ENCODE measurements at places on chromosomes 4 and X.

DNA sequence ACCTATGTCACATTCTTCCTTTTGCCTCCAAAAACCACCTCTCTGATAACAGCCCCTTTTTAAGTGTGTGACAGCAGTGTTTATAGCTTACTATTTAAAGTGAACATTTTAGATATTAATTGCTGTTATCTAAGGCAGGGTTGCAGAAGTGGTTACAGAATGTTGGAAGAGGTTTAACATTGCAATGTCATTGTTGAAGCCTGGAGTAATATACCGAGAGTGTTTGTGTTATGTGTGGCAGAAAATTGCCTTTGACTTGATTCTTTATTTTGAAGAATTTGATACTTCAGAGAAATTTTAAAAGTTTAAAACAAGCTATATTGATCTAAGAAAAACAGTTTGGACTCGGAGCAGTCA, 37.1 kb downstream of the SMARCAD1 start:
- no peak for DNase-seq

- DNase-seq: no peak
Measured at GRCh38 chrX:135453381-135453780, 31.6 kb downstream of the SMIM10L2A start.

DNA sequence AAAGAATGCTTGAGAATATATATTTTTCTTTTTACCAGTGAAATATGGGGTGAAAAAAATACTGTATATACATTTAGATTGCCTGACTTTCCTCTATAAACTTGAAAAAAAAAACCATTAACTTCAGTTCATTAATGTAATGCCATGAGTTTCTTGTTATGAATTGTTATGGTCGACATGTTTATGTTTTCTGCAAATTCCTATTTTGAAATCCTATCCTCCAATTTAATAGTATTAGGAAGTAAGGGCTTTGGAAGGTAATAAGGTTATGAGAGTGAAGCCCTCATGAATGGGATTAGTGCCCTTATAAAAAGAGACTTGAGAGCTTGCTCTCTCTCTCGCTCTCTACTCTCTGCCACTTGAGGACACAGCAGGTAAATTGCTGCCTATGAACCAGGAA, 211.4 kb downstream of the LDB2 start:
- no peak for DNase-seq

- no peak for DNase-seq
Measured at GRCh38 chr4:125225806-125226205, 88.9 kb upstream of the FAT4 start.

DNA sequence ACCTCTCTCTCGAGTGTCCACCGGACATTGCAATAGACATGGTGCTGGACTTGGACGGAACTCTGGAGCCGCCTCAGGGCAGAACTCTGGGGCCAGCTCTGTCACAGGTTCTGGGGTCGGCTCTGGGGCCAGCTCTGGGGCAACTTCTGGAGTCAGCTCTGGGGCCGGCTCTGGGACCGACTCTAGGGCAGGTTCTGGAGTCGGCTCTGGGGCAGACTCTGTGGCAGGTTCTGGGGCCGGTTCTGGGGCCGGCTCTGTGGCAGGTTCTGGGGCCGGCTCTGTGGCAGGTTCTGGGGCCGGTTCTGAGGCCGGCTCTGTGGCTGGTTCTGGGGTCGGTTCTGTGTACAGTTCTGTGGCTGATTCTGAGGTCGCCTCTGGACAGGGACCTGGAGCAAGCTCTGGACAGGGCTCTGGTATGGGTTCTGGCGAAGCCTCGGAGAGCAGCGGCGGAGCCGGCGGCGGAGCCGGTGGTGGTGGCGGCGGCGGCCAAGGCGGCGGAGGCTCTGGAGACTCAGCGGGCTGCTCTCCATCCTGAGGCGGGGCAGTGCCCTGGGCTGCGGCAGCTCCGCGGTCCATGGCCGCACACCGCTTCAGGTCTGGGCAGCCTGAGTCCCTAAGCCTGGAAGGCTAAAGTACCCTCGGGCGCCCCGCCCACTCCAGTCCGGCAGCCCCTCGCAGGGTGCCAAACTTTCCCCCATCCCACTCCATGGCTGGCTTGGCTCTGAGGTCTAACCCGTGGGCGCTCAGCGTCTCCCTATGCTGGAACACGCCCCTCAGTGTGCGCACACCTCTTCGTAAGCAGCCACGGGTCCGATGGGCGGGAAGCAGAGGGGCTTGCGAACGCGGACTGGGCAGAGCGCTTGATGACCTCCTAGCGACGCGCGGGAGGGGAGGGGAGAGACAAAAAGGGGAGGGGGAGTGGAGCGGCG, at the start of gene DGKK:
Gene DGKK, minus strand, starts transcription at position 723 of the 929 bp plus-strand sequence. Its CDS starts 147 bp downstream, at position 576.
- no peak for DNase-seq

Measured in stimulated activated CD4-positive, alpha-beta T cell treated with anti-CD3 and anti-CD28 coated beads, Interleukin-1b, Interleukin-23, amount 100 ng/mL, for 1 hour (primary cell).